ENCODE measurements at places on chromosomes 5 and 9. TPM values are rescaled to one million over a fixed set of nuclear protein-coding genes. Genes with fewer than 3 reads are reported as not detected.

GRCh38 chr5:167152561-167152960 is 1138.9 kb upstream of the WWC1 start:
- no peak for DNase-seq

GRCh38 chr5:150112201-150113046 is 26.1 kb upstream of the CSF1R start:
- DNase-seq = no peak

DNA sequence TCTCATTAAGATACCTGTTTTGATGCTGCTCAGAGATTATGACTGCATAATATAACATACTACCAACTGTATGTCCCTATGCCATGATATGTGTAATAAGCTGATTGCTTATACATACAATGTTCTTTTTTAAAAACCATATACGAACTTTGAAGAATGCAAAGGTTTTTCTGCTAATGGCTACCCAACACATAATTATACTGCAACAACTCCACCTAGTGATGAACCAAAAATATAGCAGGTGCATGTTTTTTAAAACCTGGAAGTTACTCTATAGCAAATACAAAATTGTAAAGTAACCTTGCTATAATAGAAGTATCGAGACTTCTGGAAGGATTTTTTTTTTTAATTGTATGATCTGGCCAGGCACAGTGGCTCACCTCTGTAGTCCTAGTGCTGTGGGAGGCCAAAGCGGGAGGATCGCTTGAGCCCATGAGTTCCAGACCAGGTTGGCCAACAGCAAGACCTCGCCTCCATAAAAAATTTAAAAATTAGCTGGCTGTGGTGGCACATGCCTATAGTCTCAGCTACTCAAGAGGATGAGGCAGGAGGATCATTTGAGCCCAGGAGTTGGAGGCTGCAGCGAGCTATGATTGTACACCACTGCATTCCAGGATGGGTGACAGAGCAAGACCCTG is 49.1 kb downstream of the HOMER1 start:
- peak; percentile 38 for DNase-seq

GRCh38 chr9:131682261-131682660 is 57.6 kb downstream of the RAPGEF1 start:
- DNase-seq = no peak

DNA sequence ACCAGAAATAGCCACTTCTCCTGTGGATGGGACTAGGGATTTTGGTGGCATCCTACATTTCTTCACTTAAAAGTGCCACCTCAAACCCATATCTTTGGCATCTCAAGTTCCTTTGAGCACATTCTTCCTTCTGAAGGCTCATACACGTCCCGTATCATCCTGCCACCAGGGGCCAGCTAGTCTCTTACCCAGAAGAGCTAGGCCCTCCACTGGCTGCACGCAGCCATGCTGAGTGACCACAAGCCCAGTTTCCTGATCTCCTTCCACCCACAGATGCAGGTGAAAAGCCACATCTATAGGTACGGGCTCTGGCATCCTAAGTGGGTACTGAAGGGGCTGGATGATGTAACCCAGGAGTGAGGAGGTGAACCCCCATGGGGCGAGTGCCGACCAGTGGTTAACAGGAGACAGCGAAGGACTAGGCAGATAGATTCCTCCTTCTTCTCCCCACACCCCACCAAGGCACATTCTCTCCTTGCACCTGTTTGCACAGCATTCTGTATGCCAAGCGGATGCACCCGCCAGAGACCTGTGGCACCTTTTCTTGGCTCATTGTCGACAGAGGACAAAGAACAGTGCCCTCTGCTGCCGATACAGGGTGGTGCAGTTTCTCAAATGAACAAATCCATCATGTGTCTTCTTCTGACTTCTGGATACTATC is 14.4 kb upstream of the SCGB3A1 start:
- peak; percentile 55 for DNase-seq

DNA sequence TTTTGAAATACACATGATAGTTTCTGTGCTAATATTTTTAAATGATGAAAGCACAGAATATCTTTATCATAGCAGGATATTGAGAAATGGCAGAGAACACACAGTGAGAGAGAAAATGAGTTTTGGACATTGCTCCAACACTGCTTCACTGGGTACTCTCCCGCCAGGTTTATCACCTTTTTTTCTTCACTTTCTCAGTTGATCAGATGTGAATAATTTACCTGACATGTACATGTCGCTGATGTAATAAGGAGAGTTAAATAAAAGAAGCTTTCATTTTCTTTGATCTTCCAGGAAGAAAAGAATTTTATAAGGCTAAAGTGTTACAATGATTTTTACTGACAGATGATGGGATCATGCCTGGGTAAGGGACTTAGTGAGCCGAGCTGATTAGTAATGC is 134.5 kb downstream of the ALDH1A1 start:
- no peak for DNase-seq

DNA sequence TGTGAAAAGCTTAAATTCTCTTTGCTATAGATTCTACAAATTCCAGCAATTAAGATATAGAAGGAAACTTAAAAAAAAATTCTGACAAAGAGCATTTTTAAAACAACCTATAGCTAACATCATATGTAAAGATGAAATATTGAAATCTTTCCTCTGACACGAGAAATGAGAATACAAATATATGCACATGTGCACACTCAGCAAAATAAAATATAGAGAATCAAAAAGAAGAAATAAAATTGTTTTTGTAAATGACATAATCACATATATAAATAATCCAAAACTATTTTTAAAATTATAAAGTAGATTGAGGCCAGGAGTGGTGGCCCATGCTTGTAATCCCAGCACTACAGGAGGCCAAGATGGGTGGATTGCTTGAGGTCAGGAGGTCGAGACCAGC is 265.1 kb downstream of the IRX2 start:
- no peak for DNase-seq

- DNase-seq = no peak
These were observed 1.6 kb downstream of the BSPRY start for GRCh38 chr9:113350937-113351336.

- DNase-seq = no peak
These were observed 38.5 kb upstream of the NR4A3 start for GRCh38 chr9:99782962-99783718.

- no peak for DNase-seq
These were observed 400.5 kb upstream of the TUSC1 start for GRCh38 chr9:26078706-26079105.

GRCh38 chr9:128114326-128115186 is 13.0 kb downstream of the PTGES2 start:
- DNase-seq = no peak

- DNase-seq = no peak
These were observed 196.2 kb upstream of the ELL2 start for GRCh38 chr5:96157841-96158291.

GRCh38 chr5:177426566-177427210 is at the start of gene GRK6:
Gene GRK6, plus strand, starts transcription at chr5:177426676. Its CDS starts 170 bp downstream, at chr5:177426846.
- no peak for DNase-seq

Gene SLC27A6
- total RNA-seq = 2.2 TPM

Gene FXN
- total RNA-seq = 5.3 TPM

Gene SPINK13
- not detected for total RNA-seq

Gene FOXD4
- 1.00 TPM for total RNA-seq

Gene DNLZ
- 6.5 TPM for total RNA-seq

Data from cerebellum (tissue), 4 donors.